Activated T-helper 1 cell treated with anti-CD3 and anti-CD28 coated beads, Interleukin-12 subunit alpha, Interleukin-12 subunit beta, Interleukin-2, Interleukin-4 antibody, amounts not matched to agents 30 ng/mL and 10 ng/mL and 1 ng/mL, durations not matched to agents 14 hours and 24 hours and 36 hours (primary cell): ENCODE measurements at places on chromosomes 2 and 18. TPM values are rescaled to one million over a fixed set of nuclear protein-coding genes. Genes with fewer than 3 reads are reported as not detected.

Gene TXNDC2
- total RNA-seq, result 0.26 TPM in 1 of 2 replicates, not detected in the other

Gene CXCR1
- total RNA-seq, result not detected in 2 replicates

DNA sequence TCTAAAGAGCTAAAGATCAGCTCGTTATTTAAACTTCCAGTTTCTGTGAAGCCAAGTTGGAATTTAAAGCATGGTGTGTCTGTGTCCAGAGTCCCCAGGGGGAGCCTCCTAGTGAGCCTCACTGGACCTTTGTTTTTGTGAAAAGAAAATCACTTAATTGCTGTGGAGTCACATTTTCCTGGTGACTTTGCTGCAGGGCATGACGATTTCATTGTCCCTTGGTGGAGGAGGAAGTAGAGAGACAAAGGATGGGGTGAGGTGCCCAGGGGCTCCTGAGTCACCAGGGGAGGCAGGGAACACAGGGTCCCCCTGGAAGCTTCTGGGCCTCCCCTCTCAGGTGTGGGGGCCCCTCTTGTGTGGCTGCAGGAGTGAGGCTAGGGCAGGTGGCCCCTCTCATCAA, 19.7 kb downstream of the ATP6V1C2 start:
- no peak overlapping the region for H3K27ac ChIP-seq
- no peaks in the 10 kb centered on the region for H3K36me3 ChIP-seq
- DNase-seq, result no peak
- H3K4me3 ChIP-seq, result no peak overlapping the region

DNA sequence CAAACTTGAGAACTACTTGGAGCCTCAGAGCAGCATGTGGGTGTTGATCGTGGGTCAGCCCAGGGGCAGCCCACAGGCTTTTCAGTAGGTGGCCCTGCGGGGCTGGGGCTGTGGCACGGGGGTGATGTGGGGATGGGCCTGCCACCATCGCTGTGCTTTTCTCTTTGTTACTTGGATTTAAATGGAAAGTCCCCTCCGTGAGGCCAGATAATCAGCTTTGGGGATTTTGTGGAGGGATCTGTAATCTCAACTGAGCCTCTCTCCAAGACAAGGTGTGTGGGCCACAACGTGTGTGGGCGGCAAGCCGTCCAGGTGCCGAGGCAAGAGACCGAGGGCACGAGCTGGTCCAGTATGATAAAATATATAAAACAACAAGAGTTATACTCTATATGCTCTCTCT, 16.7 kb downstream of the COLEC11 start:
- H3K27me3 ChIP-seq, result peaks cover 1% of the 10 kb centered on the region
- no peak overlapping the region for H3K27ac ChIP-seq
- no peak for DNase-seq
- no peaks in the 10 kb centered on the region for H3K4me1 ChIP-seq

DNA sequence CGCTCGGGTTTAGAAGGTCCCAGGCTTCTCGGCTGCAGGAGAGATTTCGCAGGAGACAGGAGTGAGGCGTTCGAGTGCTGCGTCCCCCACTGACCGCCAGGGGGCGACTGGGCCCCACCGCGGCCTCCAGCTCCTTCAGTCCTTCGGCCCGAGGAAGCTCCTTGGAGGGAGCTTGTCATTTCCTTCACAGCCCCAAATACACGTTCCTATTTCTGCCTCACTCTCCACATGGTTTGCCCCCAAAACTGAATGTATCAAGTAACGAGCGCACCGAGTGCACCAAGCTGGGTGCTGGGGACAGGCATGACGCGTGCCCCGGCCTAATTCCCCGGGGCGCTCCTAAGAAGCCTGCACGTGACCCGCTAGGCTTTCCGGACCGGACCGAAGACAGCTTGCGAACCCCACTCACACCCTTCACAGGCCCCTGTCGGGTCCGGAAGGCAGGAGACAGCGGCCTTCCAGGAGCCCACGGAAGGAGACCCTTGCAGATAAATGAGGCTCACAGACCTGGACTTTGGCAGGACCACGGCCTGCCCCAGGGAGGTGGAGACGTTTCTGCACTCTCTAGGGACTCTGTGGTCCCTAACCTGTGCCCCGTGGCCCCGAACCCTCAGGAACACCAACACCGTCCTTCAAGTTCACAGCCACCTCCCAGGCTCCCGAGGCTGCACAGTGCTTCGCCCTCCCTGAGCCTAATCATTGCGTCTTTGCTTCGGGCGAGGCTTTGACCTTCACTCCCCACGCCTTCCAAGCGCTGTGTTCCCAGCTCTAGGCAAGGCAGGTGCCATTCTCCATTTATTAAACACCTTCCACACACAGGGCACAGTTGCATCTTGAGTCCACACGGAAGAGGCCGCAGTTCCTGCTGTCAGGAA, 13.0 kb upstream of the FAHD2A start:
- H3K27ac ChIP-seq, result no peak overlapping the region
- no peak overlapping the region for H3K4me3 ChIP-seq
- H3K4me1 ChIP-seq, result no peaks in the 10 kb centered on the region
- DNase-seq, result peak; percentile 37
- no peaks in the 10 kb centered on the region for H3K36me3 ChIP-seq
- no peaks in the 10 kb centered on the region for H3K27me3 ChIP-seq
